ENCODE measurements at places on chromosomes 6 and 20.

- no peak for DNase-seq
Observed at GRCh38 chr6:14146506-14147096, 29.0 kb downstream of the CD83 start.

DNA sequence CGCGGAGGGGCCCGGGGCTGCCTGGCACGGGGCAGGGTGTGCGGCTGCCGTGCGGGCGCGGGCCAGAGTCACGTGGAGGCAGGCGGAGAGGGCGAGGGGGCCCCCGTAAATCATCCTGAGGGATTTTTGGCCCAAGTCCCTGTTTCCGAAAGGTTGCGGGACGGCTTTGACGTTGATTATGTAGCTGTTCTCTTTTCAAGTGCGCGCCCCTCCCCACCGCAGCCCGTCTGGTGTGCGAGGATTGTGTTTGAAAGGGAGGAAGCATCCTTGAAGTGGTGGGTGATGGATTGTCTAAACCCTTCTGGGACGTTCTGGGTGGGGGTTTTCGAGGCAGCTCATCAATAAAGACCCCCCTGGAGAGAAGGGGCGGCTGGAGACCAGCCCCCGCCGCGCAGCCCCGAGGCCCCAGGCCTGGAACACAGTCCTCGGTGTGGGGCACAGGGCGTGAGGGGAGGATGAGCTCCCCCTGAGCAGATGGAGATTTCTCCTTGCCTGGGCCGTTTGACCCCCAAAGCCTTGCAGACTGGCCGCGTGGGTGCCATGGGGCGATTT lies 7.0 kb upstream of the FOXF2 start:
- no peak for DNase-seq

DNA sequence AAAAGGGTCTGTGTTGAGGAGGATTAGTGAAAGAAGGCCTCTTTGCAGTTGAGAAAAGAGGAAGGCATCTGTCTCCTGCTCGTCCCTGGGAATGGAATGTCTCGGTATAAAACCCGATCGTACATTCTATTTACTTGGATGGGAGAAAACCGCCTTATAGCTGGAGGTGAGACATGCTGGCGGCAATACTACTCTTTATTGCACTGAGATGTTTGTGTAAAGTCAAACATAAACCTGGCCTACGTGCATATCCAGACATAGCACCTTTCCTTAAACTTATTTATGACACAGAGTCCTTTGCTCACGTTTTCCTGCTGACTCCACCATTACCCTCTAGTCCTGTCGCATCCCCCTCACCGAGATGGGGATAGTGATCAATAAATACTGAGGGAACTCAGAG lies 4.5 kb downstream of the TDP2 start:
- no peak for DNase-seq

DNA sequence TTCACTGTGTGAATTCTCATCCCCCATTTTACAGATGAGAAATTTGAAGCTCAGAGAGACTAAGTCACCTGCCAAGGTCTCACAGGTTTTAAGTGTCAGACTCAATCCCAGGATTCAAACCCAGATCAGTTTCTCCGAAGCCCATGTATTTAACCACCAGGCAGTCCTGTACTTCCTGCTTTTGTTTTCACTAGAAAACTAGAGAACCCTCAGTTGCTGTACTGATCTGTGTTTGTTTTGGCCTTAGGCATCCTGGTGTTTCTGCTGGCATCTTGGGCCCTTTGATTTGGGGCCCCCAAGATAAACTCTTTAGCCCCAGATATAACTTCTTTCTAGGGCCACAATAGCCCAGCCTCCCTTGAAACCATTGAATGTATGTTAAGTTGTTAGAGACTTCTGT lies 36.5 kb downstream of the PPP1R16B start:
- no peak for DNase-seq

GRCh38 chr6:5294392-5295211 lies 33.3 kb downstream of the FARS2 start:
- DNase-seq: no peak

- no peak for DNase-seq
Observed at GRCh38 chr6:150560004-150560883, 39.4 kb upstream of the PLEKHG1 start.

- DNase-seq: no peak
Observed at GRCh38 chr20:11266571-11266970, 592.8 kb upstream of the JAG1 start.

- DNase-seq: no peak
Observed at GRCh38 chr6:151425561-151425960, 26.4 kb downstream of the RMND1 start.

GRCh38 chr20:32546918-32547752 lies 38.0 kb downstream of the NOL4L start:
- no peak for DNase-seq

DNA sequence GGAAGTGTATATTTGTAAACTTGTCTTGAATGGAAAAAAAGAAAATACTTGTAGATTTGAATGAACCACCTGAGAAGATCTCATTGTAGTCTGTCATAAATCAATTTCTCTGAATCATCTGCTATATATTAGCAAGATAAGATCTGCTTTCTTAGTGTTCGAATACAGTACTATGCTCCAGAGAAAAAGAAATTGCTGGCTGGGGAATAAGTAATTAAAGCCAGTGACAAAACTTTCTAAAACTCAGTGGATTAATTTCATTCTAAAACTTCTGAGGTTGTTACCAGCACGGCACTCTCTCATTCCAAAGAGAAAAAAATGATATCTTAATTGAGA lies 22.4 kb upstream of the MROH8 start:
- DNase-seq: no peak

DNA sequence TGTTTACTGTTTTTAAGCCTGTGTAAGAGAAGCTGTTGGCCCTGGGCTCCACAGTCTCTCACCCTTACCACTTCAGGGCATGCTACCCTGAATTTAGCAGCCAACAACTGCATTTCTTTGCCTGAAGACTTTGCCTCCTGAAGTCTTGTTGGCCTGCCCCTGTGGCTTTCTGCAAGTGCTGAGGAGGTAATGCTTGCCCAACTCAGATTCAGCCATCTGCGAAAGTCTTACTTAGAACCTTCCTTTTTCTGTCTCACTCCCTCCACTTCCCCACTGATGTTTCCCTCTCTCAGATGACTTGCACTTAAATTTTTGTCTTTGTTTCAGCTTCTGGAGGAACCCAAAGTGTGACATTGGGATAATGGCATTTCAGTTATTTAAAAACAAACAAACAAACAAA lies 11.8 kb upstream of the IBTK start:
- DNase-seq: no peak

DNA sequence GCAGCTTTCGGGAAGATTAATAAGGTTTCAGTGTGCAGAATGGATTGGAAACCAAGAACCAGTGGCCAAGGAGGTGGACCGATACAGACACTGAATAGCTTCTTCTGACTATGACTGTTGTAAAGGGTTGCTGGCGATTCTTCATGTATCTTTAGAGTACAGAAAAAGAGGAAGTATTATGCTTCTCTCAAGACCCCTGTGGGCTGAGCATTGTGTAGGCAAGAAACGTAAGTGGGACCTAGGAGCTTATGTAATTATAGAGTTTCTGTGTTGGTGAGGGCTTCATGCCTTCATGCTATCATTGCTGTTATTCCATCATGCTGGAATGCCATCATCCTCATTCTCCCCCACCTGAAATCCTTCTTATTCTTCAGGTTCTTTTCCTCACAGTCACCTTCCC lies 105.4 kb upstream of the AKIRIN2 start:
- DNase-seq: no peak

DNA sequence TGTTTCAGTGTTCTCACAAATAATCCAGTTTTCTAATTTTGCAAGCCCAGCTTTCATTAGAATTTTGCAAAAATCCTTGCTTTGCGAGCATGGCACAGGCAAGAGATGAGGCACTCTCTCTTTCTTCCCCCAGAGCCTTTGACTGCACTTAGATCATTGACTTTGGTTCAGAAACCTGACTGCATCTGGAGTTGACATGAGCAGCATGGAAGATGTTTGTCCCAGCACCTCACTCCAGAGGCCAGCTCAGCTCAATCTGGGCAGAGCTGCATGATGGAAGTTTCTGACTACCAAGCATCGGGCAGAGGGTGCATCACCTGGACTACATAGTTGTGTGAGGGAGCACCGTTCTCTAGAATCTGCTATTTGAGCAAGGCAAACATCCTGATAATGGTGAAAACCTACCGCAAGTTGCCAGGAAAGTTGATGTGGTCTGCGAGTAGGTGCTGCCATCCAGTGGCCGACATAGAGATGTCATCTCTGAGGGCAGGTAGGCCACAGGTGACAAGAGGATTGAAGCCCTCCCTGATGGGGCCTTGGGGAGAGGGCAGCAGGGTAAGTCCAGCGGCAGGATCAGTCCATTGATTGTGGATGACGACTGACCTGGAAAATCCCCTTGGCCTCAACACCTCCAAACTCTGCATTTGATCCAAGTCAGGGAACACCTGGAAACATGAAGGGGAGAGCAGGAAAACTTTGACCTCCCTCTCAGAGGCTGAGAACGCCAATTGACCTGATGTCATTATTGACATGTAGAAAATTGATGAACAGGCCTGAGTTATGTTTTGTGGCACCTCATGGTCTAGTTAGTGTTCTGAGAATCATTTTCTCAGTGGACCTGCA lies 3.8 kb upstream of the LPA start:
- no peak for DNase-seq

GRCh38 chr20:23583526-23583925 lies 15.2 kb upstream of the CST9L start:
- DNase-seq: no peak

DNA sequence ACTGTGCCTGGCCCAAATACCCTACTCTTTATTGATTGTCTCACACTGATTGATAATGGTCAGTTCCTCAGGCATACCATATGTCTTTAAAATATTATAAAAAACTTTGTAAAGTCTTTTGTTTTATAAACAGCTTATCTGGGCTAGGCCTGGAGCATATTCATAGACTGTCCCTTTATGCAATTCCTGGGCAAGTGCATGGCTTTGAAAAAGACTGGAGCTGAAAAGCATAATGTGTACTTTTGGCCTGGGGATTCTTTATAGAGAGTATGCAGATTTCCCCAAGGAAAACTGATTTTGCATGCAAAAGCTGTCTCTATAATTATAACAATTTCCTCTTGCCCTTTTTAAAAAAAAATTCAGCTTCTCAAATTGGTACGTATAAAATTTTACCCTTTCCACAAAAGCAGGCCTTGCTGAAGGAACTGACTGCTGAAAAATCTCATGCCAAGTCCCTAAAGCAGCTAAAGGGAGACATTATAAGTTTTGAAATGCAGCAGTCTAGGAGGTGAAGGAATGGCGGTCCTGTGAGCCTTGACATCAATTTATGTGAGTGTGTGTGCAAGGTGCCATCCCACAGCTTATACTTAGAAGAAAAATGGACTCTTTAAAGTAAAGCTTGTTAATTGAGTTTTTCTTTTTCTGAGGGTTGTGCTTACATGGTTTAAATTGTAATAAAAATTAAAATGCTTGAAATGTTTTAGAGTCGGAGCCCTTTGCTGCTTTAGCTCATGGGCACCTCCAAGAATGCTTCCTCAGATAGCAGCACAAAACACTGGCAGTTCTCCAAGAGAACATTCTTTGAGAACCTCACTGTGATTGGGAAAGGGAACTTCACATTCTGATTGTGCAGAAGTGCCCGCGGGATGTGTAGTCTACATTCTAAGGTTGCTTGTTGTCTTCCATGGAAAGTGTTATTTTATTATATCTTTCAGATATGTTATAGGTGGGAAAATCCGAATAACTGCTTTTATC lies 43.9 kb downstream of the PLCB4 start:
- peak; percentile 48 for DNase-seq

DNA sequence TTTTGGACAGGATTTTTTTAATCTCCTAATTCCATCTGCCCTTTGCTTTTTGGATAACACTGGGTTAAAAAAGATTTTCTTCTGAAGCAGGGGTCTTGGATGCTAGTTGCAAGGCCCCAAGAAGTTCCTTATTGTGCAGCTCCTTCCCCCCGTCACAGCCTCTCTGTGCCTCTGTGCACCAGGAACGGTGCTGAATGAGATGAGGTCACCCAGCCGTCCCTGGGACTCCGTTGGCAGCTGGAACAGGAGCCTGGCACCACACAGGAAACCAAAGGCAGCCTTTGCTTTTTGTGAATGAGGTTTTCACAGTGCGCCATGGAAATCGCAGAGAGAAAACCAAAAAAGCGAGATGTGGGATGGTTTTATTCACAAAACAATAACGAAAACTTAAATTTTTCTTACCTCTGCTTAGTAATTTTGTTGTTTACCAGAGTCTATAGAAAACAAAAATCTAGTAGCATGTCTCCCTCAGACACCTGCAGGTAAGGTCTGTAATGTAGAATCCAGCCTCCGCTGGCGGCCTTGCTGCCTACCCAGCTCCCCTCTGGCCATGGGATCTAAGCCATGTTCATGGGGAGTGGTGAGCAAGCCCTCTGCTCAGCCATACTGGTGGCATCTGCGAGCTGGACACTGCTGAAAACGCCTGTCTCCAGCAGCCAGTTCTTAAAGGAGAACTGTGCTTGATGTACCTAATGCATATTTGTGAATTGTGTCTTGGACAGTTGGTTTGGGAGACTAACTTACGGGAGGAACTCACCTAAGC lies 40.4 kb upstream of the SYNJ2 start:
- peak; percentile 58 for DNase-seq

GRCh38 chr6:148724428-148724827 lies 22.4 kb upstream of the UST start:
- no peak for DNase-seq

GRCh38 chr6:25042984-25043725 lies 107.4 kb upstream of the RIPOR2 start:
- no peak for DNase-seq

GRCh38 chr6:82712389-82712788 lies 348.8 kb downstream of the TPBG start:
- DNase-seq: no peak

Data from cerebellum (tissue), 4 donors.